ENCODE measurements at places on chromosomes 4 and X.

GRCh38 chr4:74005528-74005927, 7.1 kb upstream of the CXCL5 start:
- no peak for DNase-seq

DNA sequence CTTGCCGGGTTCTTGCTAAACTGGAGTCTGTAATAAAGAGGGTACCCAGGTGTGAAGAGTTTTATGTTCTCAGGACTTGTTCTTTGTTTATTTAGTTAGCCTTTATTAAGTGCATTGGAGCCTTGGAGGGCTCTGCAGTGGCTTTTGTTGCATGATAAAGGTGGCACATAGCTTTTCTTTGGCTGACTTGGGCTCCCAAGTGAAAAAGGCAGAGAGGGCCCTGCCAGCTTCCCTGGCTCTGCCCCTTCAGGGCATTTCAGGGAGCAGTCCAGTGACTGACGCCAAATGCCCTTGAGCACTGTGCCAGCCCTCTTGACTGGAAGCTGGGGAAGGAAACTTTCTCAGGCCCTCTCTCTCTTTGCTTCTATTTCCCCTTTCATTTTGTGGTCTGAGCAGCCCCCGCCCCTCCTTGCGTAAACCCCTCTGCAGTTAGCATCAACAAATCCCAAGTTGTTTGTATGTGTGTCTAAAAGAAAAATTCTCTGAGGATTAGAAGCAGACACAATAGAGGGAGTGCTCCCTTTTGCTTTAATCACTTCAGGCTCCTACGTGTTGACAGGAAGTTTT, 152.2 kb downstream of the NHS start:
- peak; percentile 8 for DNase-seq

DNA sequence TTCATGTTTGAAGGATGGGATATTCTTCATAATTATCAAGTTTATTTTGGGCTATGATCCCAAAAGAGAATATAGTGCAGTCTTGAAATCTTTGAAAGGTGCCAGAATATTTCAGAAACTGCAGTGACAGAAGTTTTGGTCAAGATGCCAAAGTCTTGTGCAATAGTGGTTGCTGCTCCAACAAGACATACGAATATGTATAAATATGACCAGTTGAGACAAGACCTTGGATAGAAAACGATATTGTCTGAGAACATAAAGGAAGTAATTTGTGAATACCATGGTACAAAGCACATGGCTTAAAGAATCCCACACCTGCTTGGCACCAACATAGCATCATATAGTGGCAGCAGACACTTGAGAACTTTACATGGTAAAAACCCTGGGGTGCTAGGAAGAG, 48.6 kb upstream of the AMELX start:
- DNase-seq = no peak

DNA sequence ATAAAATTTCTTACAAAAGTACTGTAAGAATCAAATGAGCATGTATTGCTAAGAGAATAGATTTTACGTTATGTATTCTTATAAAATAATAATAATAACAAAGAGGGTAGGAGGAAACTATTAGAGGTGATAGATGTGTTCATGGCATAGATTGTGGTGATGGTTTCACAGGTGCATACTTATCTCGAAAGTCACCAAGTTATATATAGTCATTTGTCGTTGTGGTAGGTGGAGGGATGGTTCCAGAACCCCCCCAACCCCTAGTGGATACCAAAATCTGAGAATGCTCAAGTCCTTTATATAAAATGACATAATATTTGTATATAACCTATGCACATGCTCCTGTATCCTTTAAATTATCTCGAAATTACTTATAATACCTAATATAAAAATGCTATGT, 36.7 kb upstream of the H2AZ1 start:
- no peak for DNase-seq

DNA sequence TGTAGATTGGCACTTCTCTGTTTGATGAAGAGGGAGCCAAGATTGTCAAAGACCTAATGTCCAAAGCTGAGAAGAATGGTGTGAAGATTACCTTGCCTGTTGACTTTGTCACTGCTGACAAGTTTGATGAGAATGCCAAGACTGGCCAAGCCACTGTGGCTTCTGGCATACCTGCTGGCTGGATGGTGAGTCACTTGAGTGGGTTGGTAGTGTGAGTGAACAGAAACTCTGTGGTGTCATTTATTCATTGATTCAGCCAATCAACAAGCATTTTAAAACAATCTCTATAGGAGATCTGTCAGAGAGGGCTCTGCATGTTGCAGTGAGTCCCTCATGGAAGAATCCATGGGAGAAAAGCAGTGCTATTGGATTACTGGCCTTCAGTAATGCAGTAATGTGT, 16.3 kb downstream of the TAF9B start:
- DNase-seq = no peak

DNA sequence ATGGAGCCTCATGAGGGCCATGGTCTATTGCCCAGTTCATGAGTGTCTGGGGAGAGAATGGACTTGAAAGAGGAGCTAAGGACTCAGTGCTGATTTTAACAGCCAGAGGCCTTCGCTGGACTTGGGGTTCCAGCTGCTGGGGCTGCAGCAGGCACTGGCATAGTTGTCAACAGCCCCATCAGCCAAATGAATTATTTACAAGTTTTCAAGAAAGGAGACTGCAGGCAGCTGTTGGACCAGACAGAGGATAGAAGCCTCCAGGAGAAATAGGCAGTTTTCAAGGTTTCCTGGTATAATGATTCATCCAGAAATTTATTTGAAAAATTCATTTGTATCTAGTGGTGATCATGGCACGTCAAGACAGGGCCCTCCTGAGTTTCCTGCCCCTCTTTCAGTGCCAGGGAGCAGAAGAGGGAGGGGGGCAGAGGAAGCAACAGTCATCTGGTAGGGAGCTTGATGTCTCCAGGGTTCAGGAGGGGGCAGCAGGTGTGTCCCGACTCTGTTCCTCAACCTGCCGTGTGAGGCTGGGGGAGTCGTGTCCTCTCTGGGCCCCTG, 63.1 kb upstream of the GPR78 start:
- no peak for DNase-seq

GRCh38 chr4:7760706-7761105, 179.0 kb downstream of the AFAP1 start:
- no peak for DNase-seq

- DNase-seq = no peak
These were observed 75.1 kb downstream of the PDGFC start for GRCh38 chr4:156896527-156896926.

- DNase-seq = no peak
These were observed 3.0 kb downstream of the PDE6B start for GRCh38 chr4:628311-628741.

GRCh38 chr4:3317011-3317655, 24.3 kb downstream of the RGS12 start:
- no peak for DNase-seq

DNA sequence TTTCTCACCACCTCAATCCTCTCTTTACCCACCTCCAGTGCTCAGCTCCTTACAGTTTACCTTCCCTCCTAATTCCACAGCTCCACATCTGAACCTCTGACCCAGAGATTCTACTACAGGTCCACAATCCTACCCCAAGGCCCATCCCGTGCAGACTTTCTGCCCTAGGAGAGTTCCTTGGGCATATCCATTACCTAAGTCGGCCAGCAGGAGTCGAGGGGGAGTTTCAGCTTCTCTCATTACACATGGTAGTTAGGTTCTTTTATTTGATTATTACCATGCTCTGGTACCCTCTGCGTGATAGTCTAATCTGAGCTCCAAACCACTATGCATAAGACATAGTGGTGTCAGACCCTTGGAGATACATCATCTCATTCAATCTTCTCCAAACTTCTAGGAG, 117.9 kb downstream of the SH3RF1 start:
- DNase-seq = no peak

- no peak for DNase-seq
These were observed 16.4 kb downstream of the TMEM154 start for GRCh38 chr4:152663203-152664066.

GRCh38 chr4:7062816-7063215, 5.0 kb downstream of the GRPEL1 start:
- DNase-seq = no peak

- DNase-seq = no peak
These were observed 22.2 kb downstream of the CYBB start for GRCh38 chrX:37802028-37802427.

- no peak for DNase-seq
These were observed 361.9 kb downstream of the KCTD8 start for GRCh38 chr4:44086753-44087152.

DNA sequence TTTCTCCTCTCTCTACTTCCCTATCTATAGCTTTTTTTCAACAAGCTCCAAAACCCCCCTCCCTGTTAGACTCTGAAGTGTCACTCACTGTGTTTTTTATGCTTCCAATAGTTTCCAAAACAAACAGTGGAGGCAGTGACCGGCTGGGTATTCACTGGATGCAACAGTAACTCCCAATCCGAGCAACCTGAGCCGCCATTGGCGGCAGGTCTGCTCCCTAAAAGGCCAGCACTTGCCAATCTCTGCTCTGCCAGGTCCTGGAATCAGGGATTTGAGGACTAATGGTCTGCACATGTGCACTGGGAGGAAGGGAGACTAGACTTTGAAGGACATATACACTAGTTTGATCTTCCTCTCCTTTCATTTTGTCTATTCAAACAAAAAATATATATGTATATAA, 7.1 kb downstream of the TBX22 start:
- DNase-seq = no peak

- no peak for DNase-seq
These were observed 227.9 kb downstream of the GPM6A start for GRCh38 chr4:175584172-175584571.

DNA sequence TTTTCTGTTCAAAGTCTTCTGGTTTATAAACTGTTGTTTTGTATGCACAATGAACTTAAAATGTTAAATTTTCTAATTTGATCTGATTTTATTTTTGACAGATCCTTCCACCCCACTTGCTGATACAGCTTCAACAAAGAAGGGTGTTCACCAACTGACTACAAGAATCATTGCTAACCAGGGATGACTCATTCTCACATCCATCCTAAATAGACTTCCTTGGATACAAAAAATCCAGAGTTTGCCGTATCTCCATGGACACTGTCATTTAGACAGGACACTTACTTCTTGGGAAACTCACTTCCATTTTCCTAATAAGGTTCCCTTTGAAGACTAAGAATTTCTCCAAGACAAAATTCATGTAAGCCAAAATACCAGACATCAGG, 111.6 kb upstream of the NWD2 start:
- no peak for DNase-seq

- DNase-seq = no peak
These were observed 37.6 kb downstream of the MAGED4B start for GRCh38 chrX:52031371-52031770.

DNA sequence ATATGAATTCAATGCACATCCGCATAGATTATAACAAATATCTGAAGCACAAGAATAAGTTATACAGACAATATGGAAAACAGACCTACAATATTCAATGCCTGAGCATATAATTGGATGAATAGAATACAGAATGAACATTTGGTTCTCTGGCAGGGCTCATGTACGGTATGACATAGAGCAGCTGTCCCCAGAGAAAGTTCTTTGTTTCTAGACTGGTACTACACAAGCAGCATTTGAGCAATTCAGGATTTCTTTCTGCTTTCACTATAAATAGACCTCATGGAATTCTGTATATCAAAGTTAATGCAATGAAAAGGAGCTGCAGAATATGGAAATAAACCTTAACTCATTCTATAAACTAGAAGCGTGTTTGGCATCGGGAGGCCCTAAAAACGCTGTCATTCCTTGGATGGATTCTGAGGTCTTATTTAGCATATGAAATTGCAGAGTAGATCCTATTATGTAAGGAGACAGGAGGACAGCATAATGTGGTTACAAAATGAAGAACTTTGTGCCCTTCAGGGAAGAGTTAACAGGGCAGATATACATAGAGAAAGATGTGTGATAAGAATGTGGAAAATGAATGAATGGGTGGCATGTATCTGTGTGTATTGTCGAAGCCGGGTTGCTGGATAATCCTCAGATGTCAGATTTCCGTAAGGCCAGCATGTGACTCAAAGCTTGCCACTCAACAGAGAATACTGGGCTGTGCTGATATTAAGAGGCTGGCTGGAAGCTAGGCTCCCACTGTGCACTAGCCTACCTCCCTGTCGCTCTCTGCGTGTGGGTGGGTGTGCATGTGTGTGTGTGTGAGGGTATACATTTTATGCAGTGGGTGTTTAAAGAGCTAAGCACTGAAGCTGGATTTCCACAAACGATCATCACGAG, 103.3 kb upstream of the SLC4A4 start:
- DNase-seq = no peak

GRCh38 chrX:80216086-80216485, 201.5 kb downstream of the TBX22 start:
- DNase-seq = no peak

GRCh38 chrX:42948723-42949657, 171.0 kb upstream of the PPP1R2C start:
- DNase-seq = no peak

- no peak for DNase-seq
These were observed 97.0 kb downstream of the CLDN22 start for GRCh38 chr4:183223053-183223452.

DNA sequence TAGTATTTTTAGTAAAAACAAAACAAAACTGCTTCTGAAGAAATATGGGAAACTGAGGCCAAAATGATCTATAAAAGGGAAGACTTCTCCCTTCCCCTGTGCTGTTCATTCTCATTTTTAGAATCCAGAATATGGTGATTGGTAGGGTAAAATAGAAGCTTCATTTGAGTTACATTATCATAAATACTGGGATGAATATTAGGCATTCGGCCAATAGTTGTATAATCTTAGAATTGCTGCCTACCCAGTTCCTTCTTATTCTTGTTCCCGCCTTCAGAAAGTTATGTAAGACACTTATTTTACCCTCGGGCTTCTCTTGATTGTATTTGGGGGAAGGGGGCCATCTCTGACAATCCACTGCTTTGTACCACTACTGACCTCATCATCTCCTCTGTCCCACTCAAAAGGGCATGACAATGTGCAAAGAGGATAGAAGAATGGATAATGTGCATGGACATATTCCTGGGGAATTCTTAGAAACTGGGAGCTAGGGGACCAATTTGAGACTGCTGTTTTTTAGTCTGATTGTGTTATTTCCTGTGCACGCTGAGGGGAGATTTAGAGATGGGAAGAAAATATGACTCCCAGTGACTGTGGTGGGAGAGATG, 588 bp downstream of the ART3 start:
- no peak for DNase-seq

Measured in frontal cortex (tissue), 4 donors.